CD14-positive monocyte (primary cell): ENCODE measurements at places on chromosomes 3 and 15.
A peak's percentile ranks its signal among the peaks of the same experiment; 100 is the strongest.

- no peak for DNase-seq
These were observed 220.0 kb downstream of the MEIS2 start for GRCh38 chr15:36880224-36880912.

DNA sequence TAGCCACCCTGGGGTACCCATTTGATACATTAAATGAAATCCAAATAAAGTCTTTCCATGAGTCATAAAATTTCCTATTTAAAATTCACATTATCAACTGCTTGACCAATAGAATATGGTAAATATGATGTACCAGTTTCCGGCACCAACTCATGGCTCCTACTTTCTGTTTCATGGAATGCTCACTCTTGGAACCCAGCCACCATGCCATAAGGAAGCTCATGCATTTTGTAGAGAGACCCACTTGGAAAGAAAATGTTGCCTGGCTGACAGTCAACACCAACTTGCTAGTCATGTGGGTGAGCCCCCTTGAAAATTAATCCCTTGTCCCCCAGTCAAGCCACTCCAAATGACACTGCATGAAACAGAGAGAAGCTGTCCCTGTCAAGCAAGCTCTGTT lies 57.2 kb downstream of the WWTR1 start:
- no peak for DNase-seq

DNA sequence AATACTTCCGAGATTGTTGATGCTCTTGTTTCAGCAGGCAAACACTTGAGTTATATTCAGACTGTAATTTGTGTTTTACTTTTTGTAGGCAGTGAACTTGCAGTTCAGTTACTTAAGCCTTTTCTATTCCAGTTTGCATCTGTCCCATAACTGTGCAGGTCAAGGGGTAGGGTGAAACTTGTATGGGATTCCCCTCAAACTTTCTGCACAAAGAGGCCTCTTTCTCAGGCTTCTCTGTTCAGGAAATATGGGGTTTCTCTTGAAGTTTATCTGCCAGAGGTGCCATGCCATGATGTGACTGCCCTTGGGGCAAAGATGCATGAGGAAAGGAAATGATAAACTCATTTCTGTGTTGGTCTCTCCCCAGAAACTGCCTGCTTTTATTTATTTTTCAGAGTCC lies 66.7 kb downstream of the SLC24A1 start:
- no peak for DNase-seq

DNA sequence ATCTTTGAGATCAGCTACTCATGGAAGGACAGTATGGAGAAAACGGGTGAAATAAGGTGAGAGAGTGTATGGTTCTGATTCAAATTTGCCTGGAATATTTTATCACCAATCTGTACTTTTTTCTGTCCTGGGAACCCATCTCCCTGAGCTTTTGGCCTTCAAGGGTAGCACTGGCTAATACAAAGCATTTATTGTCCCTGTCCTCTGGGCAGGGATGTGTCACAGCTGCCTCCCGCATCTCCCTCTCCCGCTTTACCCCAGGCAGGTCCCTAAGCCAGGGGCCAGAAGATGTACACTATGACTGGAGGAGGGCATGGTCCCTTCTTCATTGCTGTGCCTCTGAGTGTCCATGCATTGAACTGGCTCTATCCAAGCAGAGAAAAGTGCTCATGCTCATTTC lies 201.7 kb upstream of the CHRNA7 start:
- DNase-seq = no peak

DNA sequence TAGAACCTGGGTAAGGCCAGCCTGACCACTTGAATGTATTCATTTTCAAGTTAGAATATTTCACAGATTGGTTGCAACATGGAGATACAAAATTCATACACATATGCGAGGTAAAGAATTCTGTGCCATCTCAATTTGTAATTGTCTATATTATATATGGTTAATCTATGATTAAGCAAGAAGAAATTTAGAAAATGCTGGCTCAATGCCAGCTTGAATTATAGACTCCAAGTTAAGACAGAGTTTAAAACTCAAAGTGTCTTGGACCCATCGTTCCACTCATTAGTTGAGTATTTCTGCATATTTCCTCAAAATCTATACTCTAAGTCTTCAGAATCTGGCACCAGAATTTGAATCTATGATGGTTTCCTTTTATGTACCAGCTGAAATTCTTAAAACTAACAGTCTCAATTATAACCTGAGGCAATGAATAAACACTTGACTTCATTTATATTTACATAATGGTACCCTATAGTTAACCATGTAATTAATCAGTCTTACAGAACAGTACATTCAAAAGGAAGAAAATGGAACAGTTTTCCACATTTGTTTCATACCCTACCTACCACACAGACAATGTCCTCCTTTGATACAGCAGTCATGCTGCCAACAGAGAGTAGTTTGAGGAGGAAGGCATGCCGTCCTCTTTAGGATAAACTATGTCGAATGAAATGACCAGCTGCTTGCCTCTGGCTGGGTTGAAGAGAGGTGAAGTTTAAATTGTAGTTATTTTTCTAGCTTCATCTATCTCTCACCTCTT lies 95.7 kb downstream of the CD47 start:
- DNase-seq = no peak

DNA sequence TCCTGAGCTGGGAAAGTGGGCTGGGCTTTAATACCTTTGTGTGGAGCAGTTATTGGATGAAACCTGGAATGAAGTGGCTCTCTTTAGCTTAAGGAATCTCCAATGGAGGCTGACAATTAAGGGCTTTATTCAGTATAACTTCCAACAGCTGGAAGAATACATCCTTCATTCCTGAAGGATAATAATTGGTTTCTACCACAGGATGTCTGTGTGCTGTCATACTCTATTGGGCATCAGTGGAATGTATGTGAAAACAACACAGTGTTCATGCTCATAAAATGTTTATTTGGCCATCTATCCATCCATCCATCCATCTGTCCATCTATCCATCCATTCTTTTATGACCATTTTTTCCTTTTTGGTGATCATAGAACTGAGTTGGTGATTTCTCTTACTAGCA lies 220.7 kb upstream of the GAP43 start:
- DNase-seq = no peak

- DNase-seq = no peak
These were observed 32.4 kb downstream of the ACAN start for GRCh38 chr15:88835646-88836045.

DNA sequence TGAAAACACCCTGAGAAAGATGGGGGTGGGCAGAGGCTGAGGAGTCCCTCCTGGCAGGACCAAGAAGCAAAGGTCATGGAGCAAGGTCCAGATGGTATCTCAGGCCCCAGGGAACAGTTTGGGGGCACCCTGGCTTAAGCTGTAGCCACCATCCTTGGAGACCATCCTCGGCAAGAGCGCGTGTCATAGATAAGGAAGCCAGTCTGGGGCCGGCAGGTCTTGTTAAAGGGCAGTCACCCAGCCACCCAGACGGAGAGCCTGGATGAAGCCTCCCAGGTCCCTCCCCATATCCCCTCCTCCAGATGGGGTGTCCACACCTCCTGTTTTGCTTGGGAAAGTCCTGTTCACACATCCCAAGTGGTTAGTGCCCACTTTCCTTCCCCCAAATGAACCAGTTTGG lies 191.1 kb downstream of the KLF13 start:
- DNase-seq = no peak

- no peak for DNase-seq
These were observed 6.4 kb upstream of the MGA start for GRCh38 chr15:41653760-41654159.

- no peak for DNase-seq
These were observed 1029.9 kb upstream of the CADM2 start for GRCh38 chr3:83928903-83929302.

GRCh38 chr3:152051501-152052404 lies 178.3 kb downstream of the SUCNR1 start:
- no peak for DNase-seq

- no peak for DNase-seq
These were observed 589.4 kb downstream of the NLGN1 start for GRCh38 chr3:173986861-173987410.

DNA sequence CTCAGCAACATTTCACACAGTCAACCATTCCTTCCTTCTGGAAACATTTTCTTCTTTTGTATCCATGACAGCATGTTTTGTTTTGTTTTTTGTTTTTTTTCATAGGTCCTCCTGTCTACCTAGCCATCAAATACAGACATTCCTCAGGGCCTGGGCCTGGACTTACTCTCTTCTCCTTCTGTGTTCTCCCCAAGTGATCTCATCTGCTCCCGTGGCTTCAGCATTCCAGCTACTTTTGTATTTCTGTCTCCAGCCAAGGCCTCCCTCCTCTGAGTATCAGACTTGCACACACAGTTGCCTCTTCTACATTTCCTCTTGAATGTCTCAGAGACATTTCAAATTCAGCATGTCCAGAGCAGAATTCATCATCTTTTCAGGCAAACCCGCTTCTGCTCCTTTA lies 82.4 kb downstream of the HCN4 start:
- no peak for DNase-seq

DNA sequence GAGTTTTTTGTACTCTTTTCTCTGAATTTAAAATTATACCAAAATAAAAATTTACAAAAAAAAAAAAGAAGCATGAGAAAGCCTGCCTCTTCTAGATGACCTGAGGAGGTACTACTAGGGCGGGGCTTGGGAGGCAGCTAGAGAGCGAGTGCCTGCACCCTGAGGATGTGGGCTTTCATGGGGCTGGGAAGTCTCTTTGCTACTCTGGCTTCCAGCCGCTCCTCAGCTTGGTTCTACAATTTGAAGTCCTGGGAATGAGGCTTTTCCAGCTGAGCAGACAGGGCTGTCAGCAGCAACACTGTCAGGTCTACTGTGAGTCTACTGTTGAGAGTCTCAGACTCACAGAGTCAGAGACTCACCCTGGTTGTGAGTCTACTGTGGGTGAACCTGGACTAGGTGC lies 8.2 kb upstream of the PSTPIP1 start:
- no peak for DNase-seq

- no peak for DNase-seq
These were observed 301.7 kb upstream of the ATP11B start for GRCh38 chr3:182491577-182491976.

GRCh38 chr3:1228289-1228688 lies 135.5 kb downstream of the CNTN6 start:
- DNase-seq = no peak

- DNase-seq = no peak
These were observed 5.0 kb downstream of the GXYLT2 start for GRCh38 chr3:72892870-72893269.

DNA sequence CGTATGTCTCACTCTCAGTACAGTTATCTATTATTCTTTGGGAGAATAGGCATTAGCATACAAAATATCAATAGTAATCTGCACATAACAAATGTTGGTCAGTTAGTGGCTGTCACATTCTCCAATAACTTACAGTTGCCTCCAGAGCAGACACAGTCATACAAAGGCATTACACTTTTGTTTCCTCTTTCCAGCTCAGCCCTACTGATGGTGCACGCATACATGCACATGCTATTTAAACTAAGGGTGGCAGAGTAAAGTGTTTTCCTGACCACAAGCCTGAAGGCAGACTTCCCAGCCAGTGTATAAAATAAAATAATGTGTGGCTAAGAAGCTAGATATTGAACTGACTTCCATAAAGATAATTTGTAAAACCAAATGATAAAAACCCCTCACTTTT lies 47.6 kb downstream of the PHLDB2 start:
- DNase-seq = peak; percentile 9

DNA sequence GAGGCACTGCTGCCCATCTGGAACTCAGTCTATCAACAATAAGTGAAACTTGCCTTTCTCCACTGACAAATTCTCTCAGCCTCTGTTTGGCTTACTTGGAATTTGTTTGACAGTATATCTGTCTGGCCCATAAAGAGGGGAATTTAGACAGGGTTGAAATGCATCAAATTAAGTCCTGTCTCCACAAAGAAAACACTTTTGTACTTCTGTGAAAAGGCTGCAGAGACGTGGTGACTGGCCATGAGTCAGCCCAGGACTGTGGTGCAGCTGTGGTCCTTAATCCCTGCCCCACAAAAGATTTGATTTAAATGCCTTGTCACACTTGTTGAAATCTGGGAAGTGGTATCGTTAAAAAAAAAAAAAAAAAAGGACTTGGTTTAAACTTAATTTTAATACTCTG lies 47.5 kb downstream of the RYR3 start:
- no peak for DNase-seq

- DNase-seq = no peak
These were observed 37.0 kb downstream of the ATP8B4 start for GRCh38 chr15:50082066-50082465.

DNA sequence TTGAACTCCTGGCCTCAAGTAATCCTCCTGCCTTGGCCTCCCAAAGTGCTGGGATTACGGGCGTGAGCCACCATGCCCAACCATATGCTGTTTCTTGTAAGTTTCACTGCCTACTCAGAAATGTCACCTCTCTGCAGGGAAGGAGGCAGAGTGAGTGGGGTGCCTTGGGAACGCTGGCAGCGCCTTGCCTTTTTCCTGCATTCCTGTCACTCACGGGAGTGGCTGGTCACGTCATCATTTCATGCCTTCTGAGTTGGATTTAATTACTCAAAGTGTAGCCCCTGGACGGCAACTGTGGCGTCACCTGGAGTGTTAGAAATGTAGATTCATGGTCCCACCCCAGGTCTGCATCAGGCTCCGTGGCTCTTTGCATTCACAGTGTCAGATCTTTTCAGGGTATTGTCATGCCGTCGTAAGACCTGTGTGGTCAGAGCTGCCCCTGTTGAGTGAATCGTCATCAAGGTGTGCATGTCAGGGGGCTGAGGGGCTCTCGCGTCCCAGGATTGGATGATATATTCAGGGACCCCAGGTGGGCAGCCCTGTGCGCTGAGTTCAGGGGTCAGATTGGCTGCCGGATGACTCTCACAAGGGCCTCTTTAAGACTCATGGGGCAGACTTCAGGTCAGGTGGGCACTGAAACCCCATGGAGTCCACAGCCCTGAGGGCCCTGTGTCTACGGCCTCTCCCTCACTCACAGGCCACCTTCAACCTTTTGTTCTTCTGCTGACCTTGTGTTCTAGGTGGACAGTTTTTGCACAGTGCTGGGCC lies 65.9 kb upstream of the KLHL25 start:
- no peak for DNase-seq

DNA sequence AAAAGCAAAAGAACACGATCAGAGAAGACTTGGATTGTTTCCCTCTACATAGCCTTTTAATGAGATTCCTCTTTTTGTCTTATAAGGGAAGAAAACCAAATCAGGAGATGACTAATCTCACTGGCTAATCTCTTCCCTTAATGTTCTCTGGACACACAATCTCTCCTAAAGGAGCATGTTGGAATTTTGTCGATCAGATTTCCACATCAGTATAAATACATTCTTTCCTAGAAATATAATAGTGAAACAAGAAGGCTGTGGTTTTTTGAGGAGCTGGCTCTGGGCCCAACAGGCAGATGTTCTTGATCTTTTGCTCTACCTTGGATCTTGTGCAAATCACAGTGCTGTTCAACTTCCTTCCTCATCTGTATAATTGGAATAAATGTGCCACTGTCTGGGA lies 94.0 kb downstream of the GTPBP8 start:
- DNase-seq = peak; percentile 20

DNA sequence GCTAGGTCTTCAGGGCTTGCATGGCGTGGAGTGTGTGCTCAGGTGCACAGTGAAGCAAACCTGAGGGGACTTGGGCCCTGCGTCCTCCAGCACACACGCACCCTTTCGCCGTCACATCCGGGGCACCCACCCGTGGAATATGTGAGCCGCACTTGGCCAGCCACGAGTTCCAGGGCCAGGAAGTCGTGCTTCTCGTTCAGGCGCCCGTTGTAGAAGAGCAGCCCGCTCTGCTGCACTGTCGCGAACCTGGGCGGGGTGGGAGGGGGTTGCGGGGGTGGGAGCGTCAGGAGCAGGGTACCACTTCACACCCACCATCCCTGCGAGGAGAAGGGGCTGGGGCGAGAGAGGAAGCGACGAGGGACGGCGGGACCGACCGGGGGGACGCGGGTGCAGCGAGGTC lies 7.1 kb downstream of the CELSR3 start:
- no peak for DNase-seq
